GM12891 (cell line): ENCODE measurements at places on chromosomes 16 and 17.

DNA sequence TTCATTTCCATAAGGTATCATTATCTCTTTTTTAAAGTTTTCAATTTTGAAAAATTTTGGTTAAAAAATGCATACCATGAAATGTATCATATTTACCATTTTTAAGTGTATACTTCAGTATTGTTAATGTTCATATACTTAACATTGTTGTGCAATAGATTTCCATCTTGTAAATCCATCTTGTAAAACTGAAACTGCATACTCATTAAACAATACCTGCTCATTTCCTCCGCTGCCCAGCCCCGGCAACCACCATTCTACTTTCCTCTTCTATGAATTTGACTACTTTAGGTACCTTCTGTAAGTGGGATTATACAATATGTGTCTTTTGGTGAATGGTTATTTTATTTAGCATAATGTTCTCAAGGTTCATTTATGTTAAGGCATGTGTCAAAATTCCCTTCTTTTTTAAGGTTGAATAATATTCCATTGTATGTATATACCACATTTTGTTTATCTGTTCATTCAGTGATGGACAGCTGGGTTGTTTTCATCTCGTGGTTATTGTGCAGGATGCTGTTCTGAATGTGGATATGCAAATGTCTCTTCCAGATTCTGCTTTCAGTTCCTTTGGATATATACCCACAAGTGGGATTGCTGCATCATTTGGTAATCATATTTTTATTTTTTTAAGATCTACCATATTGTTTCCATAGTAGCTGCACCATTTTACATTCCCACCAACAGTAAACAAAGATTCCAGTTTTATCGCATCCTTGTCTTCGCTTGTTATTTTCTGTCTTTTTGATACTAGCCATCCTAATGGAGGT is 6.7 kb downstream of the CCL2 start:
- DNase-seq = no peak

- no peak for DNase-seq
Measured at GRCh38 chr17:76252040-76252954, 12.0 kb upstream of the RNF157 start.

DNA sequence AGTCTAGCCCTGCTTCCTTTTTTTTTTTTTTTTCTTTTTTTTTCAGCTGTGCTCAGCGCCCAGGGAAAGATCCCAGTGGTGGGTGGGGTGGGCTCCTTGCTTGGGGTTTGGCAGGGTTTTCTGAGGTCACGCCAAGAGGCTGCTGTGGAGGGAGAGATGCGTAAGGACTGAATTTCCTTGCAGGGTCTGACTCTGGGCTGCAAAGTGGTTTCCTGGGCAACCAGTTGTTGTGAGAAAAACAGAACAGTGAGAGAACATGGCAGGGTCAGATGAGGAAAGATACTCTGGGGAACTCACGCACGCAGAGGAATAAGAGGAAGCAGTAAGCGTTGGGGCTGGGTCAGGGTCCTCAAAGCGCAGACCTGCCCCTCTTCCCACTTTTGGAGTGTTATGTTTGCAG is 119.5 kb downstream of the IRF8 start:
- DNase-seq = no peak

DNA sequence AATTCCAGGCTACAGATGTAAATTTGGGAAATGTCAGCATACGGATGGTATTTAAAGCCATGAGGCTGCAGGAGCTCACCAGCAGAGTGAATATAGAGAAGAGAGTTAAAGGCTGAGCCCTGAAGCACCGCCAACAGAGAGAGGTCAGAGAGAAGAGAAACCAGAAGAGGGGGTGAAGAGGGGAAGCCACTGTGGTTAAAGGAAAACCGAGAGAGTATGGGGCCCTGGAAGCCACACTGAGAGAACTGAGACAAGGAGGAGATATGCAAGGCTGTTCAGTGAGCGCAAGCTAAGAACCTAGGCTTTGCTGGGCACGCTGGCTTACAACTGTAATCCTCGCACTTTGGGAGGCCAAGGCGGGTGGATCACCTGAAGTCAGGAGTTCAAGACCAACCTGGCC is 24.6 kb downstream of the COPRS start:
- DNase-seq = peak; percentile 27

DNA sequence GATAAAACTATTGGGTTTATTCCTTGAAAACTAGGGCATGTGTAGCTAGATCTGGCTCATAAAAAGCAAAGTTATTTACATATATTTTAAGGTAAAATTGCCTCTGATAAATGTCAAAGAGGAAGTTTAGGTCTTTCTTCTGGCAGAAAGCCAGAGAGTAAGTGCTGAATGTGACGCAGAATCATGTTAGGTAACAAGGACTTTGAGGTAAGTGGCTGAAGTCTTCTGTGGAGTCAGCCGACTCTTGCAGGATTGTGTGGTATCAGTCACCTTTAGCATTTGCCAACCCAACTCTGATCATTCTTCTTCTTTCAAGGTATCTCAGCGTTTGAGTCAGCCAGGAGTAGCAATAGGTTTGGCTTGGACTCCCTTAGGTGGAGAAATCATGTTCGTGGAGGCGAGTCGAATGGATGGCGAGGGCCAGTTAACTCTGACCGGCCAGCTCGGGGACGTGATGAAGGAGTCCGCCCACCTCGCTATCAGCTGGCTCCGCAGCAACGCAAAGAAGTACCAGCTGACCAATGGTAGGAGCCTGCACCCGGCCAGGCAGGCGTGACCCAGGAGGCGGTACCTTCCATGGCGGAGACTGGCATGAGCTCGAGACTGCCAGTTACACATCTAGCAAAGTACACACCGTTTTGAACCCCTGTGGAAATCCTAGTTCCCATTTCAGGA is 37.9 kb downstream of the SIAH1 start:
- no peak for DNase-seq

- no peak for DNase-seq
Measured at GRCh38 chr16:88635671-88636319, 2.6 kb upstream of the IL17C start.

GRCh38 chr16:81467072-81467471 is 22.5 kb downstream of the CMIP start:
- DNase-seq = no peak
